ENCODE measurements at places on chromosomes 5 and 9.

GRCh38 chr5:73841641-73842040, 215.6 kb downstream of the ARHGEF28 start:
- DNase-seq: no peak

- DNase-seq: no peak
Measured at GRCh38 chr5:122493091-122494021, 181.3 kb downstream of the SNCAIP start.

DNA sequence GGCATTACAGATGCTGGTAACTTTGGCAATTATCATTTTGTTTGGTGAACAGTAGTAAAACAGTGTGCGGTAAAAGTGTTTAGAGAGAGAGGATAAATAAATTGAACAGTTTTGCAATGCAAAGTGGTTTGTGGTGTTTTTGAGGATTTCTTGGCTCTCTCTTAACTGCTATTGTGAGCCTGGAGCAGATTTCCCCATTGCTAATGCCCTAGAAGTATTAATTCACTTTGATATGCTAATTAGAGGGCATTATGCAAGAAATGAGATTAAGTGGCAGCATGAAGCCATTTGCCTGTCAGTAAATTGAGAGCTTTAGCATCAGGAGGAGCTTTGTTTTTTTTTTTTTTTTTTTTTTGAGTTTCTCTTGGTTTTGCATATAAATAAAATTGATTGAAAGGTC, 8.2 kb downstream of the PBX3 start:
- DNase-seq: no peak

DNA sequence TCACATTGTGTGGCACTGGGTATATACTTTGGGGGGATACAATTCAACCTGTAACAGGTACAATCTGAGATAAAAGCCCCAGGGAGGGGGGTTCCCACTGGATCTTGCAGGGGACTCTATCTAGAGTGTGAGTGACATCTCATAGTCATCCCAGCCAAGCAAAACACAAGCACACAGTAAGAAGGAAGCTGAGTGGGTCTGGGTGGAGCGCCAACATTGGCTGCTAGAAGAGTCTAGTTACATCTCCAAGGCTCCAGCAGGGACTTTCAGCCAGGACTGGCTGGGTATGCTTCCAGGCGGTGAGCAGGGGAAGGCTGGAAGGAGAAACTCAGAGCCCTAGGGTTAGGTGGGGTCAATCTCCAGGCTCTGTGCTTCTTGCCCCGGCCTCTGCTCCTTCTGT, 53.0 kb downstream of the IL31RA start:
- no peak for DNase-seq

GRCh38 chr9:126307322-126308061, 19.1 kb upstream of the MVB12B start:
- DNase-seq: no peak

- DNase-seq: no peak
Measured at GRCh38 chr5:79730564-79730963, 40.9 kb downstream of the CMYA5 start.

DNA sequence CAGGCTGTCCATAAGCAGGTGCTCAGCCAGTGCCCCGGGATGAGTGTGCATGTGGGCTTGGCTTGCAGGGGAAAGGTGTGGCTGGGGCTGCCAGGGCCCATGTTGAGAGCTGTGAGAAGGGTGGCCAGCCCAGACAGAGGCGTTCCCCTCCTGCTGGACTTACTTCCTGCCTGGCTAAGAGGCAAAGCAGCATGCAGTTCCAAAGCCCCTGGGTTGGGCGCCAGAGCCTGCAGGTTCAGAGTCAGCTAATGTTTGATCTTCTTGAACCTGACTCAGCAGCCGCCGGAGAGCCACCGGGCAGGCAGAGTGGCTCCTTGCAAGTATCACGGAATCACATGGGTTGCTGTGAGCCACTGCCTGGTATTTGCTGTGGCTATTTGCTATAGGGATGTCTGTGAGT, 168.4 kb upstream of the MAP1B start:
- no peak for DNase-seq

GRCh38 chr5:173278641-173279040, 43.6 kb upstream of the NKX2-5 start:
- no peak for DNase-seq

- no peak for DNase-seq
Measured at GRCh38 chr5:163914910-163915309, 409.5 kb downstream of the MAT2B start.

GRCh38 chr5:134525683-134526482, 413 bp downstream of the JADE2 start:
- DNase-seq: peak; percentile 65

GRCh38 chr5:61298580-61298979, 33.5 kb upstream of the ZSWIM6 start:
- no peak for DNase-seq

DNA sequence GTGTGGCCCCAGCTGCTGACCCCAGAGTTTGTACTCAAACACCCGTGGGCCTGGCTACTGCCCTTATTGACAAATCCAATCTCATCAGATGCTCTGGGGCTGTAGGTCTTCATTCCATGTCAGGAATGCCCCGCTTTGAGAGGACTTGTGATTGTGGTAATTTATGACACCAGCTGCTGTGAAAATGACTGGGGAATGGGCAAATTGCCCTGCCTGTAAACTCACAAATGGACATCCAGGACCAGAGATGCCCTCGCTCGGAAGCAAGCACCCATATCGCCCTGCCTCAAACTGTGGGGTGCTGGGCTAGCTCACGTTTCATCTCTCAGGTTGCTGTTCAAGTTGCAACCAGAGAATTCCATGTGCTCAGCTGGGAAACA, 225.9 kb upstream of the MAP3K1 start:
- DNase-seq: no peak

GRCh38 chr5:32780508-32780919, 69.4 kb downstream of the NPR3 start:
- DNase-seq: no peak

DNA sequence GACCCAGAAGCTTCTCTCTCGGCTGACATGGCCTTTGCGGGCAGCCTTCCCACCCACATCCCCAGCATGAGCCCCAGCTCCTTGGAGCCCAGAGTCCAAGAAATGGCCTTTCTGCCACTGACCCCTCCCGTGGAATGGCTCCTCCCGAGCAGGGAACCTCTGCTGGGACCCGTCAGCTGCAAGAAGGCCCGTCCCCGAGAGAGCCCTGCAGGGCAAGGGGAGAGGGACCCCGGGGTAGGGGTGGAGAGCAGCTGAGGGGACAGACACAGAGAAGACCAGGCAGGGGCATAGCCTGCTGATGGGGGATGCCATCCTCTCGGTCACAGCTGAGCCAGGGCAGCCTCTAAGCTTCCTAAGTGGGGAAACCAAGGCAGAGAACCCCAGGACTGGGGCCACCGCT, 11.2 kb upstream of the NOTCH1 start:
- DNase-seq: no peak

- DNase-seq: no peak
Measured at GRCh38 chr9:92377876-92378275, 26.5 kb downstream of the OGN start.

DNA sequence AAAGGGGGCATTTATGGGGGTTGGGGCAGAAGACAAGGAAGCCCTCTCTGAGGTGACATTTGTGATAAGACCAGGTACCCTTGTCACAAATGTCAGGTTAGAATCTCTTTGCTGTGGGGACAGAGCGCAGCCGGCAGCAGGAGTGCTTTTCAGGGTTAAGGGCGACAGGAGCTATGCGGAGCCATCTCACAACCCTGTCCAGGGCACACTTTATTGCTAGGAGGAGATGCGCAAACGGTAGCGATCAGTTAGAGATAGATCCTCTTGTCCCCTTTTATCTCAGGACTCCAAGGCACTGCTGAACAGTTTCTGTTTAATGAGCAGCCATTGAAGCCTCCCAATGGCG, 438 bp upstream of the LAMC3 start:
- DNase-seq: no peak

DNA sequence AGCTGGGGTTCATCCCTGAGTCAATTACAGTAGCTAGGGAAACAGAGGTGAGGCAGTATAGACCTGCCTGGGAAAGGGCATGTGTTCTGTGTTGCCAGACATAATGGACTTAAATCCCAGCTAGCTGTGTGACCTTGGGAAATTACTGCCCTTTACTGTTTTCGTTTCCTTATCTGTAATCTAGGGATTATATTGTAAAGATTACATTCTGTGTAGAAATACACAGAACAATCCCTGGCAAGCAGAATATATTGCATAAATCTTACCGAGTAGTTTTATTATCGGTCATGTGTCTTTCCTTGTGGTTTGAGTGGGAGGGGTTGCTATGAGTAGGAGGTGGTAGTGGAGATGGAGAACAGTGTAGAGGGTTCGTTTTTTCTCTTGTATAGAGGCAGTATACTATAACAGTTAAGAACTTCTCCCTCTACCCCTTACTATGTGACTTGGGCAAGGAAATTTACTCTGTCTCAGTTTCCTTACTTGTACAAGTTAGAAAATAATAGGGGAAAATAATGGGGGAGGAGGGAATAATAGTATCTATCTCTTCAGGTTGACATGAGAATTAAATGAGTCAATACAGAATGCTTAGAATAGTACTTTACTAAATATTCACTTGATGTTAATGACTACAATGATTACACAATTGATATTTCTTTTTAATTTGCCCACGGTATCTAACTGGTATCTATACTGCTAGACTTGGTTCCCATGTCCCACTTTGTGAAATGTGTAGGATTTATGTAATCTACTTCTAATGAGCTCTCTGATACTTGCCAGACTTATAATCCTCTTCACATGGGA, 7.1 kb upstream of the DMXL1 start:
- no peak for DNase-seq

DNA sequence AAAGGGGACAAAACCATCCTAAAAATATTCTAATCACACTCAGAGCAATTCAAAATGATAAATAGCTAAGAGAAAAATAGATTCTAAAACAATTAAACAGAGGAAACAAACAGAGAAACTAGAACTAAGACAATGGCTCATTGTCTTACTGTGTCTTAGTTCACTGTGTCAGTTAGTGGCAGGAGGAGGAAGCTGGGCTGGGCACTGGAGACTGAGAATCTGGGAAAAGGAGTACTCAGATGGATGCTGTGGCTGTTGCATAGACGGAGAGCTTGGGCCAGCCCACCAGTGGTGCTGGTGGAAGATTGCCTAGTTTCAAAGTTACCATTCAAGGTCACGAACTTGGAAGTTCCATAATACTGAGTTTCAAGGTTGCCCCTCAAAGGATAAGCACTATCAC, 94.7 kb upstream of the IFNK start:
- DNase-seq: no peak

GRCh38 chr9:113624721-113625120, 161.2 kb downstream of the RGS3 start:
- DNase-seq: no peak

- DNase-seq: peak; percentile 77
Measured at GRCh38 chr9:89743573-89744254, 138.9 kb downstream of the GADD45G start.

GRCh38 chr5:164188733-164189148, 683.3 kb downstream of the MAT2B start:
- DNase-seq: no peak

DNA sequence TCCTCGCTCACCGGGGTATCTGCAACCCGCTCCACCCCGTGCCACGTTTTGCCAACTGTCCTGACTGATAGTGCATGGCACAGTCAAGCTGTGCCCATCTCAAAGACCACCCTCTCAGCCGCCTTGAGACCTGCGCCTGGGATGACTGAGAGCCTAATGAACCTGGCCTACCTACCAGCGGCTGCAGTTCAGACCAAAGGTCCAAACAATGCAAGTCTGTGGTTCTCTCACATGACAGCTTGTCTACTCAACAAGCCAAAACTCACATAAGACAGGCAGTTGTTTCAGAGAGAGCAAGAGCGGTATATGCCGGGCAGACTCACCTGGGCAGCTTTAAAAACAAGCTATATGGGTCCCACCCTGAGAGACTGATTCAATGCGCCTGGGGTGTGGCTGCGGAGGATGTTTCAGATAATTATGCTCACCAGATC, 70.5 kb downstream of the EPB41L4B start:
- DNase-seq: no peak

DNA sequence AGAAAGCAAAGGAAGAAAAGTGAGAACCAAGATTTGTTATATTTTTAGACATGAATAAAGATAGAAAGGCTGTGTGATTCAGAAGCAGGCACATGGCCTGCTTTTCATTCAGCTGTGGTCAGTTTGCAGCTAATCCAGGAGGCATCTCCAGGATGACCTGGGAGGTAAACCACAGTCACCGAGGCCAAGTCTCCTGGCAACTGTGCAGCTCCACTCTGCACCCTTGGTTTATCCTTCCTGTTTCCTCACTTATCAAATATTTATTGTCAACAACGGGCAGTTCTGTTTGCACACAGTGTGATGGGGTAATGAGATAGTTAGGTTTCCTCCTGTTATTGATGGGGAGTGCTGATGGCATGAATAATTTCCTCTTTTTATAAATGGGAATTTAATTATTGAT, 243.0 kb downstream of the PSAT1 start:
- DNase-seq: no peak

GRCh38 chr9:128043467-128043868, 23.7 kb downstream of the NAIF1 start:
- no peak for DNase-seq

DNA sequence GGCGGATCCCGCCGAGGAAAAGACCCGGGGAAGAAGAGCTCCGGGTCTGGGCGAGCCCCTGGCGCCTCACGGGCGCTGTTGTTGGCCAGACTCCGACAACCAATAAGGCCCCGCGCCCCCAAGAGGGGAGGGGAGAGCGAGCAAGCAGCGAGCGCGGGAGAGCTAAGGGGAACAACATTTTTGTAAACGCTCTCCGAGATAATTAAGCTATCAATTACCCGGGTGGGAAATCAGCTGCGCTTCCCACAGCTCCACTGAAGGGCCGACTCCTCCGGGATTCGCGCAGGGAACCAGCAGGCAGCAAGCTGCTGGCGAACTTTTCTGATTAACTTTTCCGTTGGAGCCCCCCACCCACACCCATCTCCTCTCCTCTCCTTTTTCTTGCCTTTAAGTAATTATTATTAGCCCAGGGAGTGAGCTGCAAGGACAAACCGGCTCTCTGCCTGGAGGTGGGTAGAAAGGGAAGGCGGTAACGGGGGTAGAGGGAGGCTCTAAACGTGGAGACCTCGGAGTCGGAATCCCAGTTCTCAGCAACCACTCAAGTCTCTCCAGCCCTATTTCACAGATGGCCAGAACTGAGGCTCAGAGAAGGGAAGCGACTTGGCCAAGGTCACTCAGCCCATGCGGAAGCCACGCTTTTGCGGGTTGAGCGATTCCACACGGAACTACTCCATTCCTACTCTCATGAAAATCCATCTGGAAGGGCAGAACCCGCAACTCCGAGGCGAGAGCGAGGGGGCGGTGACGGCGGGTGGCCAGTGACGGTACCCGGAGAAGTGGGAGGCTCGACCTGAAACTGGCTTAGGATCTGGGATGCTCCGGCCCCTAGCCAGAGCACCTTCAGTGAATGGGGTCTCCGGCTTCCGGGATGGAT, 1.3 kb downstream of the ASTN2 start:
- no peak for DNase-seq

GRCh38 chr9:81118416-81118815, 570.9 kb downstream of the TLE1 start:
- no peak for DNase-seq
